ENCODE measurements at places on chromosomes 4 and X. TPM values are rescaled to one million over a fixed set of nuclear protein-coding genes. Genes with fewer than 3 reads are reported as not detected.

GRCh38 chr4:35538807-35539206, 705.5 kb downstream of the ARAP2 start:
- no peak for DNase-seq

MAGEC1 gene
- not detected for total RNA-seq

GRCh38 chr4:151573474-151573873, 164.5 kb downstream of the FHIP1A start:
- no peak for DNase-seq

- DNase-seq, result no peak
Observed at GRCh38 chr4:110848787-110849186, 225.9 kb upstream of the PITX2 start.

MTMR8 gene
- 4.0 TPM for total RNA-seq

- no peak for DNase-seq
Observed at GRCh38 chr4:20249333-20249732, 2.4 kb upstream of the SLIT2 start.

CYSLTR1 gene
- total RNA-seq, result not detected

GRCh38 chrX:153853180-153853901, 23.0 kb upstream of the PDZD4 start:
- no peak for DNase-seq

DNA sequence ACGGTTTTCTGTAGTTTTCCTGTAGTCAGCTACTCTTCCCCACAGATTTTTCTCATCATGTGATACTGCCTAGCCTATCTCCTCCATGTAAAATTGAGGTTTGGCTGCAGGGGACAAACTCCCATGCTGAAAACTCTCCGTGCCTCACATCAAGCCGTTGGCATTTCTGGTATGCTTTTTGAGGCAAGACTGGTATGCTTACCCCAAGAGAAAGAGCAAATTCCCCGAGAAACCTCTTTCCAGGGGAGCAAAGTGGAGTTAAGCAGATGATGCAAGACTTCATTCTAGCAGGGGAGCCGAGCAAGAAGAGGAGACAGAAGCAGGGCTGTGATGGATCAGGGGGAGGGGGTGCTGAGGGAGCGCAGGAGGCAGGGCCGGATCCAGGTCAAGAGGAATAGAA, 4.8 kb downstream of the SOWAHD start:
- no peak for DNase-seq

GRCh38 chr4:22416403-22416802, 99.5 kb downstream of the ADGRA3 start:
- no peak for DNase-seq

GRCh38 chr4:105306820-105307219, 160.1 kb downstream of the TET2 start:
- DNase-seq, result no peak

LANCL3 gene
- total RNA-seq, result 0.05 TPM

GRCh38 chr4:124918559-124919122, 206.1 kb upstream of the ANKRD50 start:
- DNase-seq, result no peak

GRCh38 chr4:6983544-6984142, 59.5 kb upstream of the TADA2B start:
- DNase-seq, result no peak

GAGE12H gene
- total RNA-seq, result not detected

- DNase-seq, result no peak
Observed at GRCh38 chr4:46924789-46925529, 15.9 kb upstream of the COX7B2 start.

- no peak for DNase-seq
Observed at GRCh38 chr4:74543231-74543781, 98.4 kb downstream of the AREG start.
